ENCODE measurements at places on chromosomes 2 and 18.

DNA sequence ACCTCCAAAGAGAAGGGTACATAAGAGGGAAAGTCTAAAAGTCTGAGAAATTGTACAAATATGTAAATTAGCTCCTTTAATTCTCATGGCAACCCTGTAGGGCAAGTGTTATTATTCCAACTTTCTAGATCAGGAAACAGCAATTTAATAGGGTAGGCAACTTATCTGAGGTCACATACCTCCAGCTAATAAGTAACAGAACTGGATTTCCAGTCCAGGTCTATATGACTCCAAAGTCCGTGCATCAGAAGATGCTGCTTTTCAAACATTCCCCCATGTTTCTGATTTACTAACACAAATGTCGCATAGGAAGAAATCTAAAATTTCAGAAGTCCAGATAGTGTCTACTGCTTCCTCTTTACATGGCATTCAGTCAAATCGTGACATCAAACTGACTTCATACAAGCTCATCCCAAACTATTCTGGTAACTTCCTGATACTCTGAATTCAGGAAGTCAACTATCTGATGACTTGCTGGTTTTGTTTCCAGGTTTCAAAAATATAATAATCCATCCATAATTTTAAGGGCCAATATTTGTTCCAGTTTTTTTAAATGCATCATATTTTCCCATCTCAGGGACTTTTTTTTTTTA, 419.3 kb upstream of the ACVR2A start:
- no peak for DNase-seq

GRCh38 chr18:43869451-43870008, 592.2 kb upstream of the SYT4 start:
- DNase-seq: no peak

DNA sequence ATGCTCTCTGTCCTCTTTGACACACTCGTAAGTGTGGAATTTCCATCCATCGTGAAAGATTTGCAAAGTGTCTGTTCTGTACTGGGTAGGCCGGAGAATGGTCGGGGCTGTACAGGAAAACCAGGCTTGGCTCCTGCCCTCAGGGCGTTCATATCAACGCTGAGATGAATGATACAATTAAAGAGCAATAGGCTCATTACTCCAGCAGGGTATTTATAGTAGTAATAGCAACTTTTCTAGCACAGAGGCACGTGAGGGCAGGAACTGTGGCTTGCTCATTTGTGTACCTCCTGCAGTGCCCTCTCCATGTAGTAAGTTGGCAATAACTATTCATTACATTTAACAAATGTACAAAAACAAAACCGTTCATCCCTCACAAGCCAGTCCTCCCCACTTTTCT, 5.3 kb upstream of the NCK2 start:
- DNase-seq: no peak

- no peak for DNase-seq
These were observed 42.4 kb downstream of the ASB18 start for GRCh38 chr2:236221798-236222197.

- no peak for DNase-seq
These were observed 240.9 kb upstream of the GULP1 start for GRCh38 chr2:188050726-188051125.

DNA sequence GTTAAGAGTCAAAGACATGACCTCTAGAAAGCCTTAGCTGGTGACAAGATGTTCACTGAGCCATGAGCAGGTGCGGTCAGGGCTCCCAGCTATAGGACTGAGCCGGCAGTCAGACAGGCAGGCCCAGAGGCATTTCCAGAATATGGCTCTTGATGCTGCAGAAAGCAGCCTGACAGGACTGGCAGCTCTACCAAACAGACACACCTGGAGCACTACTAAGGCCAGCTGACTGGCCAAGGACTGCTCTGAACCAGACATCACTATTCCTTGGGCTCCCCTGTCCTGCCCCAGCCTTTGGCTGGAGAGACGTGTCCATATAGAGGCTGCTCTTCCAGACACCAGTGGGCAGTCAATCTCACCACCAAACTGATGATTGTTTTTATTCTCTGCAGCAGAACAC, 98.8 kb downstream of the RIF1 start:
- DNase-seq: no peak

DNA sequence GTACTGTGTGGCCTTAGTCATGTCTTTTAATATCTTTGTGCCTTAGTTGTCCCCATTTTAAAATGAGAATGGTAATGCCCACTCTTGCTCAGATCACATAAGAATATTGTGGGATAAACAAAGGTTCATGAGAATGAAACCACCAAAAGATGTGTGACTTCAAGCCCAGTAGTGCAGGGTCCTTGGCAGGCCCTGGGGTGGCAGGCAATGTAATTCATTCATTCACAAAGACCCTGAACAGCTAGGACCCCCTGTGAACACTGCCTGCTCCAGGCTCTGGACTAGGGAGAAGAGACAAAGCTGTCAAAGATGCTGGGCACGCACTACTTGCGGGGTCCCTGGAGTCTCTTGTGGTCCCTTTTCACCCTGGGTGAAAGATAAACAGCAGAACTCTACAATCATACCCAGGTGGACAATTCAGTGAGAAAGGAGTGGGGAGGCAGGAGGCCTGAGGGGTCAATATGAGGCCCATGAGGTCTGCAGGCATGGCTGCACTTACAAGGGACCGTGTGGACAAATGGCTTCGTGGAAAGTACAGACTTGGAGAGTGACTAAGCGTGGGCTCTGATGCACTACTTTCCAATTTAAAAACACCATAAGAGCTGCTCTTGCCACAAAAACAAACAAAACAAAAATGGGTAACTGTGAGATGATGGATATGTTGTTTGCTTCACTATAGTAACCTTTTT, 136.1 kb downstream of the SMAD7 start:
- DNase-seq: peak; percentile 1

DNA sequence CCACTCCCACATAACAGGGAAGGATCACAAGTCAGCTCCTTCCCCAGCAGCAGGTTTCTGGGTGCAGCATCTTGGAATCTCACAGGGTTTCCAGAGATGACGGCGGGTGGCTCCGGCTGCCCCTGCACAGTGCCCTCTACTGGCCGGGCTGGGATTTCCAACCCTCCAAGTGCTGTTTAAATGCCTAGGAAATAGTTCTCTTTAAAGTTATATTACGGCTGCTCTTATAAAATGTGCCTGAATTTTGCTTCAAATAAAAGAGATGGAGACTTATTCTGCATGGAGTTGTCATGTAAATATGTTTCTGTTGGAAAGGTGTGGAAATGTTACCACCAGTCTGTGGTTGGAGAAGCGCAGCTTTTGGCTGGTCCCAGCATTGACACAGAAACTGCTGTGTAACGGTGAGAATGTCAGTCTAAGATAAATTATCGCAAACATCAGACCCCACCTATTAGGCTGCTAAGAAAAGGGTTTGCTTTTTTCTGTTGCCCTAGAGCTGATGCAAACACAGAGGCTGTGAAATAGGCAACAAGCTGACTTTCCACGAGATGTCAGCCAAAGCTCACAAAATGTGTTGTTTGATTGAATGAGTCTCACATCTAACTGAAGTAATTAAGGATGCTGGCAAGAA, 3.3 kb upstream of the HJURP start:
- peak; percentile 59 for DNase-seq

DNA sequence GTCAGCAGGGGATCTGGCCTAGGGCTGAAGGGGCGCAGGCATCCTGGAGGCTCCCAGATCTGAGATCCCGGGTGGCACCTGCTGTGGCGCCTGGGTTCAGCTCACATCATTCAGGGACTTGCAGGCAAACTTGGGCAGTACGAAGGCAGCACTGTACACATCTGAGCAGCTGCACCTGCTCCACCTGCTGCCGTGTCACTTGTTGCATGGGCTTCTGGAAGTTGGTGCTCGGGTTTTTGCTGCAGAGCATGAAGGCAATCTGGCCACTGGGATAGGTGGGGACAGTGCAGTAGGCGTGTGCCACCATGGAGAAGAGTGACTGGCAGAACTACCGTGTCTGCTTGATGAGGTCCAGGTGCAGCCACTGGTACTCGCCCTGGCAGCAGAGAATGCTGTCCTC, 48.6 kb downstream of the UGGT1 start:
- DNase-seq: no peak

- DNase-seq: no peak
These were observed 84.2 kb downstream of the PLB1 start for GRCh38 chr2:28580078-28580477.

All from glutamatergic neuron (in vitro differentiated cells).